ENCODE measurements at places on chromosomes 3 and 15. TPM values are rescaled to one million over a fixed set of nuclear protein-coding genes. Genes with fewer than 3 reads are reported as not detected.

The CKMT1B gene
- total RNA-seq = not detected

The THRB gene
- 2.6 TPM for total RNA-seq

The NANOGP8 gene
- 0.29 TPM for total RNA-seq

The AMOTL2 gene
- 82.3 TPM for total RNA-seq

The CATSPER2 gene
- total RNA-seq = 0.29 TPM

The TCF12 gene
- 111 TPM for total RNA-seq

The ZMYND10 gene
- 1.3 TPM for total RNA-seq

The CHRNA5 gene
- total RNA-seq = 5.5 TPM

DNA sequence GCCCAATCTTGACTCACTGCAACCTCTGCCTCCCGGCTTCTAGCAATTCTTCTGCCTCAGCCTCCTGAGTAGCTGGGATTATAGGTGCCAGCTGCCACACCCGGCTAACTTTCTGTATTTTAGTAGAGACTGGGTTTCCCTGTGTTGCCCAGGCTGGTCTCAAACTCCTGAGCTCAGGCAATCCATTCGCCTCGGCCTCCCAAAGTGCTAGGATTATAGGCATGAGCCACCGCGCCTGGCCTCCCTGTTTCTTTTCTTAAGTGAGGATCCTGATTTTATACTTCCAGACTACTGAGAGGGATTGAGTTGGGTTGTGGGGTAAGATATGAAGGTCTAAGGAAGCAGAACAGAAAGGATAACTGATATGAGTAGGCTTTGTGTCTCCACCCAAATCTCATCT, 106.8 kb downstream of the CNTN3 start:
- DNase-seq = no peak

DNA sequence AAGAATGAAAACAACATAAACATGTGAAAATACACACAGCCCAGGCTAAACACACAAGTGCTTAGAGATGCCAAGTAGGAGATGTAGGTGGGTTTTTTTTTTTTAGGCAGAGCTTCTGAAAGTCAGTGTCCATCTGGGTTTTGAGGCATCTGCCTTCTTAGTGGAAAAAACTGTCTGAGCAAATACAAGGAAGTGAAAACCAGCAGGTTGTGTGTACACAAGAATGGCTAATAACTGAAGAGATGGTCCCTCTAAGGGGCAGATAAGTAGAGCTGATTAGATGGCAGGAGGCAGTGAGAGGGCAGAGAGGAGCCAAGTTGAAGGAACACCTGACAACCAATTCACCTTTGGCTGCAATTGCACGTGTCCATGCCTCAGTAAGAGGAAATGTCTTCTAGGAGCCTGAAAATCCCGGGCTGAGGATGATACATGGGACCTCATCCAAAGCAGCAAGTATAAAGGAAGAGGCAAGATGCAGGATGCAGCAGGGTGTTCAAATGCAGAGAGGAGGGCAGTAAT, 34.9 kb downstream of the CYP19A1 start:
- no peak for DNase-seq

DNA sequence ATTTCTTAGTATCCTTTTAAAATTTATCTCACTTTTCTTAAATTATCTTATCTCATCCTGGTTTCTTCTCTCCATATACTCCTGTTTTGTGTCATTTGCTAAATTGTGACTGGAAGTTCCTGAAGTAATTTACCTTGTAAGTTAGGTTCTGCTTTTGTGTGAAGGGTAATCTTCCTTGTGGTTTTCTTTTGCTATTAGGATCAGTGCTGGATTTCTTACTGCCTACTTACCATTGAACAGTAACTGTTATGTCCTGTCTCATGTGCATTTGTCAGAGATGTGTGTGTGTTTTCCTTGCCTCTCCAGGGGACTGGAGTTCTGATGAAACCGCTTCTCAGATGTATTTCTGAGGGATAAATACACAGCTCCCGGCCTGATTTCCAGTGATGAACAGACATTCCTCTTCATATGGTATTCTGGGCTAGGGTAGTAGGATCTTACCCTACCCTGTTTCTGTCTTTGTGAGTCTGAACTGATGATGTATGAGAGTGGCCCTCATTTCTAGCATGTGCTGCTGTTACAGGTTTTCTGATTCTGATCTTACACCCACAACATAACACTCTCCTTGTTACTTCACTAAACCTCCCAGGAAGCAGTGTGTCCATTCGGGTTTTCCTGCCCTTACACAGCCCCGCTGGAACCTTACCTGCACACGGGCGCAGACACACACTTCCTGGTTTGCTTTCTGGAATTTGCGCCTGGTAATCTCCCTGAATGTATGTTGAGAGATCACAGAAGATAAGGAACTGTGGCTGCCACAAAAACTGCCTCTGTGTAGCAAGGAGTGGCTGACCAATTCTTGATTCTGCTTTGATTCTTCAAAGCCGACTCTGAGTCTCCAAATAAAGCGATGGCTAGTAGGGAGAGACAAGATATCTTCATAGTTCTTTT, 14.7 kb downstream of the PAK2 start:
- peak; percentile 19 for DNase-seq

GRCh38 chr3:126621171-126621570, 33.8 kb downstream of the TXNRD3 start:
- DNase-seq = peak; percentile 47

GRCh38 chr15:79702621-79703020, 194.2 kb downstream of the MTHFS start:
- DNase-seq = no peak

- peak; percentile 7 for DNase-seq
Observed at GRCh38 chr15:96037584-96037983, 292.9 kb upstream of the NR2F2 start.

- peak; percentile 52 for DNase-seq
Observed at GRCh38 chr3:146466604-146467003, 2.8 kb downstream of the PLSCR2 start.

All from LHCN-M2 (cell line).